ENCODE measurements at places on chromosomes 11 and 22. TPM values are rescaled to one million over a fixed set of nuclear protein-coding genes. Genes with fewer than 3 reads are reported as not detected.

DNA sequence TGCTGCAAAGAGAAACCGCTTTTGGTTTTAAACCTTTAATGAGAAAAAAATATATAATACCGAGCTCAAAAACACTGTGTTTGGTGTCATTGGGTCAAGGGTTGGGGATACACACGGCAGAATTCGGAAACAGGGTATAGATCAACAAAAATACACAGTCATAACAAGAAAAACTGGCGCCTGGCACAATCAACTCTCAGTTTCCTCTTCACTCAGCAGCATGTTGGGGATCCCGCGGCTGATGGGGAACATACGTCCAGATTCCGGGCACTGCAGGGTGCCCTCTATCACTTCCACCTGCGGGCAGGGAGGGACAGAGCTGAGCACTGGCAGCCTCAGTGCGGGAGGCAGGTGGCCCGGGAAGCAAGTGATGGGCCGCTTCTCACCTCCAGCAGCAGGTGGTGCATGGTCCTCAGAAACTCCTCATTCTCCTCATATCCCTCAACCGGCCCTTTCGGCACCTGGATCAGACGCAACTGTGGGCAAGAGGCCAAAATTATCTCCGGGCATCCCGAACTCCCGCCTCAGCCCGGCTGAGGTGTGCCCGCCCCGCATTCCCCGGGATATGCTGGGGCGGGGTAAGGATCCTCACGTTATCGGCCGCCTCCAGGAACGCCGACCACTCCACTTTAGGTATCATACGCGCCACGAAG is 561 bp downstream of the TRMT112 start:
- H3K36me3 ChIP-seq: peaks cover 33% of the 10 kb centered on the region
- no peaks in the 10 kb centered on the region for H3K27me3 ChIP-seq
- H3K4me3 ChIP-seq: peak overlapping the region; percentile 94
- H3K4me1 ChIP-seq: peaks cover 47% of the 10 kb centered on the region

- H3K4me3 ChIP-seq: no peak overlapping the region
- no peaks in the 10 kb centered on the region for H3K4me1 ChIP-seq
- H3K27ac ChIP-seq: no peak overlapping the region
- DNase-seq: no peak
Measured at GRCh38 chr11:133714471-133715375, 130.6 kb downstream of the SPATA19 start.

- DNase-seq: no peak
- peaks cover 13% of the 10 kb centered on the region for H3K27me3 ChIP-seq
- no peak overlapping the region for H3K4me3 ChIP-seq
- no peaks in the 10 kb centered on the region for H3K4me1 ChIP-seq
- no peaks in the 10 kb centered on the region for H3K36me3 ChIP-seq
- no peak overlapping the region for H3K27ac ChIP-seq
Measured at GRCh38 chr22:44360668-44361381, 48.1 kb upstream of the SHISAL1 start.

DNA sequence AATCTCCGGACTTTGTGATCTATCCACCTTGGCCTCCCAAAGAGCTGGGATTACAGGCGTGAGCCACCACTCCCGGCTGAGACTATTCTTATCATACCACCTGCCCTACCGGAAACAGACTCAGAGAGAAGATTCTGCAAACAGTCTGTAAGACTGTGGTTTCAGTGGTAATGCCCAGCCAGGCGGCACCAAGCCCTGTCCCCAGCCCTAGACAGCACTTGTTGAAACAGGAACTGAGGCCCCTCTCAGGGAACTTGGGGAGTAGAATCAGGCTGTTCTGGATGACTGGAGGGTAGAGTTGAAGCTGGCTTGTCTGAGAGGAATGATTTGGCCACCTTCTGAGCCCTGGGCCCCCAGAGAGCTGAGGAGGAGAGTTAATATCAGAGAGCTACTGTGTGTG is 1.3 kb upstream of the INSC start:
- peaks cover 17% of the 10 kb centered on the region for H3K4me1 ChIP-seq
- no peak for DNase-seq
- H3K4me3 ChIP-seq: peak overlapping the region; percentile 32
- no peak overlapping the region for H3K27ac ChIP-seq

DNA sequence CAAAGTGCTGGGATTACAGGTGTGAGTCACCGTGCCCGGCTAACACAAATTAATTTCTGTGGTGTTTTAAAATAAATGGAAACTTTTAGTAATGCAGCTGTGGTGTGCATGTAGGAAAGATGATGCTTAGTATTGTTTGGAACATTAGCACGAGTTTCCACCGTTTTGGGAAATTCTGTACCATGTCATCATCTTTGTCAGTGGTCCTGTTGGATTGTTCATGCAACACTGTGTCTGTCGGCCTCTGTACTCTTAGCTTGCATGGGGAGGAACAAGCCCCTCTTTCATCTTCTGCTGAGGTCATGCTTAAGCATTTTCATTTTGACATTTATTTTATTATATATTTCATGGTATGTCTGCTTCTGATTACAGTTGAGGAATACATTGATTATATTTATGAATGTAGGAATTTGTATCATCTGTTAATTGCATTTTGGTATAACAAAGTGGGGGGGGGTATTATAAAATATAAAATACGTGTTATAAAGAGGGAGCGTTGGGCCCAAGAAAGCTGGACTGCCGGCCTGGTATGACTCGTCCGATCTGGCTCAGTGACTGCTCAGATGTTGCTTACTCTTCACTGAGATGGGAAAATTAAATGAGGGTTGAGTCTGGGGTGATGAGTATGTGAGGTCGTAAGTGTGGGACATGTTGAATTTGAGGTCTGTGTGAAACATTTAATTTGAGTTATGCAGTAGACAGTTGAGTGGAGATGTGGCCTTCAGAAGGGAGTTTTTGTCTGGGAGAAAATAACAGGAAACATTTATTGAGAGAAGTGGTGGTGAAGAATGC is 28.7 kb downstream of the CECR2 start:
- no peaks in the 10 kb centered on the region for H3K36me3 ChIP-seq
- no peaks in the 10 kb centered on the region for H3K27me3 ChIP-seq
- peaks cover 5% of the 10 kb centered on the region for H3K4me1 ChIP-seq
- no peak for DNase-seq

GRCh38 chr11:57800444-57801182 is 39.0 kb downstream of the CTNND1 start:
- H3K27ac ChIP-seq: peak overlapping the region; percentile 27
- DNase-seq: no peak
- H3K36me3 ChIP-seq: peaks cover 4% of the 10 kb centered on the region
- no peaks in the 10 kb centered on the region for H3K27me3 ChIP-seq
- no peak overlapping the region for H3K4me3 ChIP-seq

DNA sequence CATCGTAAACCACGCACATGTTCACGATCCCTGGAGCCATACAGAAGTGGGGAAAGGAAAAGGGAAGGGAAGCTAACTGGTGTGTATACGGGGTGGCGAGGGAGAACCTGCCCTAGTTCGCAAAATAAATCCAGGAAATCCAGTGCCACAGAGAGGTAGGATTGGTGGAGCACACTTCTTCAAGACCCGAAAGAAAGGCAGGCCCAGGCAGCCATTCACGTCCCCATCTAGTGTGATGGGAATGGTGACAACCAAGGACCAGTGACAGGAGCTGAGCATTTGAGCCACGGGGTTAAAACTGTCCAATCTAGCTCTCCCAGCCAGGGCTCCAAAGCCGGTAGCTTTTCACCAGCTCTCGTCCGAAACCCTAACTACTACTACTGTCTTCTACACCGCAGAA is 53.7 kb downstream of the IGSF9B start:
- H3K27me3 ChIP-seq: no peaks in the 10 kb centered on the region
- peaks cover 3% of the 10 kb centered on the region for H3K36me3 ChIP-seq

- H3K4me1 ChIP-seq: peaks cover 14% of the 10 kb centered on the region
- H3K4me3 ChIP-seq: no peak overlapping the region
- no peak for DNase-seq
Measured at GRCh38 chr11:7555052-7555699, 41.4 kb downstream of the PPFIBP2 start.

DNA sequence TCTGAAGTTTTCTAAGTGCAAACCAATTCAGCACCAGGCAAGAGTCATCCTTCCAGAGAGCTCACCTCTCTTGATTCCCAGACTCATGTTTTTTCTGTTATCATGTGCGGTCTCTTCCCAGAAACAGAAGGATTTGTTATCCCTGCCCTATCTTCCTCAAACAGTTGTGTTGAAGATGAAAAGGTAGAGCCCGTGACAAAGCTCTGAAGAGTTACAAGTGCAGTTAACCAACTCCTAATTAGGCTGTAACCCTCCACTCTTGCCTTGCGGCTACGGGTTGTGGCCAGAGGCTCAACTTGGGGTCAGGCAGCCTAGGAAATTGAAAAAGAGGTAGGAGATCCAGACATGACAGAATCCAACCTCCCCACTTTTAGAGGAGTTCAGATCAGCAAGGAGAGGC is 76.2 kb upstream of the CADM1 start:
- no peak for DNase-seq
- H3K27me3 ChIP-seq: peaks cover 3% of the 10 kb centered on the region
- no peaks in the 10 kb centered on the region for H3K4me1 ChIP-seq
- H3K27ac ChIP-seq: no peak overlapping the region
- no peak overlapping the region for H3K4me3 ChIP-seq

DNA sequence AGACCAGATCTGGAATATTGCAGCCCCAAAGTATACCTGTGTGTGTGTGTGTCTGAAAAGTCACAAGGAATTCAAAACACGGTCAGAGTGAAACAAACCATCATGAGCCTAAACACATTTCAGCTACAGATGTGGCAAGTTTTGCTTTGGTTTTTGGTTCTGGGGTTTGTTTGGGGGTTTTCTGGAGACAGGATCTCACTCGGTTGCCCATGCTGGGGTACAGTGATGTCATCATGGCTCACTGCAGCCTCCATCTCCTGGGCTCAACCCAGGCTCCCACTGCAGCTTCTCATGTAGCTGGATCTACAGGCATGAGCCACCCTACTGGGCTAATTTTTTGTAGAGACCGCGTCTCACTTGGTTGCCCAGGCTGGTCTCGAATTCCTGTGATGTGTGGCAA is 41.4 kb upstream of the PHF21A start:
- H3K27me3 ChIP-seq: peaks cover 44% of the 10 kb centered on the region
- H3K27ac ChIP-seq: no peak overlapping the region
- H3K4me1 ChIP-seq: peaks cover 2% of the 10 kb centered on the region
- peak; percentile 9 for DNase-seq
- H3K4me3 ChIP-seq: no peak overlapping the region

- no peaks in the 10 kb centered on the region for H3K36me3 ChIP-seq
- H3K27ac ChIP-seq: no peak overlapping the region
- DNase-seq: no peak
Measured at GRCh38 chr11:131951121-131951520, 580.7 kb downstream of the NTM start.

DNA sequence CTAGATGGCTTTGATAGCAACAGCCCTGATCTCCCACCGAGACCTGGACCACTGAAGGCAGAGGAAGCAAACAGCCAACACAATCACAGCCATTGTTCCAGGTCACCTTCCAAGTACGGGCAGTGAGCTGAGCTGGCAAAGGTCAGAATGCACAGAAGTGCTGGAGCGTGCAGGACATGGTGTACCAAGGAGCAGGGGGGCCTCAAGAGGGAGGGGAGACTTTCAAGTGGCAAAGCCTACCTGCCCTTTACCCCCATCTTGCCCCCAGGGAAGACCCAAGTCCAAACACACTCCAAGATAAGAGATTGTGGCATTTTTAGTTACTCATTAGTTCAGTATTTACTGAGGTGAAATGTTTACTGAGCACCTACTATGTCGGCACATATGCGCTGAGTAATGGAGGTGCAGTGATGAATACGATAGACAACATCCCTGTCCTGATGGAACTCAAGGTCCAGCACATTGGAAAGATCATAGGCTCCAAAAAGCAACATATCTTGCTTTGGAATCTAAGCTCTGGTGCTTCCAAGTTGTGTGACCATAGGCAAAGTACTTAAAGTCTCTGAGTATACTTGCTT is 26.0 kb upstream of the TTC12 start:
- peaks cover 2% of the 10 kb centered on the region for H3K4me1 ChIP-seq
- H3K27me3 ChIP-seq: no peaks in the 10 kb centered on the region
- no peak overlapping the region for H3K4me3 ChIP-seq
- H3K27ac ChIP-seq: no peak overlapping the region
- no peak for DNase-seq

DNA sequence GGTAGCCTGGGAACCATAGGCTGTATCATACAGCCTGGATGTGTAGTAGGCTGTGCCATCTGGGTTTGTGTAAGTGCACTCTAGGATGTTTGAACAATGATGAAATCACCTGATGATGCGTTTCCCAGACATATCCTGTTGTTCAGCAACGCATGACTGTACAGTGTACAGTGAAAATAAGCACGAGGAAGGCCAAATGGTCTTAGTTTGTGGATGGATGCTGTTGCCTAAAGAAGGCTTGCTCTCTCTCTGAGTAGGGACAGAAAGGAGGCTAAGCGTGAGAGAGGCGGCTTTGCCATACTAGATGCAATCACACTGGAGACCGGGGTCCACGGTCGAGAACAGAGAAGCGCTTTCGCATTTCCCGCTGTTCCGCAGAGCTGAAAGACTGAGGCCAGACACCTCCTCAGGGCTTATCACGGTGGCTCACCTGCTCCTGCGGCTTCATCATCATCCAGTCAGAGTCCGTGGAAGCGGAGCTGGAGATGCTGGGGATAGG is 27.6 kb upstream of the APLP2 start:
- H3K4me1 ChIP-seq: no peaks in the 10 kb centered on the region
- H3K27ac ChIP-seq: no peak overlapping the region
- no peaks in the 10 kb centered on the region for H3K36me3 ChIP-seq
- DNase-seq: no peak

The HBG1 gene
- not detected for total RNA-seq

All from activated naive CD8-positive, alpha-beta T cell treated with anti-CD3 and anti-CD28 coated beads for 36 hours (primary cell).